Urinary bladder (tissue), 4 donors: ENCODE measurements at places on chromosomes 2 and 18. TPM values are rescaled to one million over a fixed set of nuclear protein-coding genes. Genes with fewer than 3 reads are reported as not detected.

SFT2D3 gene
- polyA plus RNA-seq: 5.5 TPM

CPLX4 gene
- polyA plus RNA-seq: not detected

EVX2 gene
- 0.05 TPM for polyA plus RNA-seq

GPC1 gene
- polyA plus RNA-seq: 53.8 TPM

ABCG5 gene
- polyA plus RNA-seq: not detected

PLCD4 gene
- 28.4 TPM for polyA plus RNA-seq

PLB1 gene
- polyA plus RNA-seq: 4.7 TPM

CCBE1 gene
- 0.37 TPM for polyA plus RNA-seq

SMYD1 gene
- 0.06 TPM for polyA plus RNA-seq

ATP5F1A gene
- polyA plus RNA-seq: 406 TPM

HOXD10 gene
- polyA plus RNA-seq: 4.1 TPM

GRCh38 chr2:102185347-102185746 lies 1.5 kb upstream of the IL1RL2 start:
- no peak for DNase-seq

- no peak for DNase-seq
Observed at GRCh38 chr2:166419616-166419934, 43.8 kb upstream of the SCN9A start.

GRCh38 chr2:71609441-71609840 lies 156.1 kb downstream of the DYSF start:
- DNase-seq: no peak

DNA sequence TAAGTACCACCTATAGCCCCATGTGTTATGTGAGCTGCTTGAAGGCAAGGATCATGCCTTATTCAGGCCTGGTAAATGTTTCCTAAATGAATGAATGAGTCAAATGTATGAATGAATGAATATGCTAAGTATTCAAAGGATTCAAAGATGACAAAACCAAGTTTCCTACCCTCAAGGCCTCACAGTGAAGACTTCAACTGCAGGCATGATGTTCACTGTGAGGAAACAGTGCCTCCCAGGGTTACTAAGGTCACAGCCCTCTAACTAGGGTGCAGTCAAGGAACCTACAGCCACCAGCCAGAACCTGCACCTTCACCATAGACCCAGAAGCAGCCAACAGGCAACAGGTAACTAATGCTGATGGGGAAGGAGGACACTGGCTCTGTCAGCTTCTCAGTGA lies 69.3 kb downstream of the SUMO1 start:
- no peak for DNase-seq

GRCh38 chr18:63267975-63268721 lies 51.4 kb downstream of the BCL2 start:
- no peak for DNase-seq

DNA sequence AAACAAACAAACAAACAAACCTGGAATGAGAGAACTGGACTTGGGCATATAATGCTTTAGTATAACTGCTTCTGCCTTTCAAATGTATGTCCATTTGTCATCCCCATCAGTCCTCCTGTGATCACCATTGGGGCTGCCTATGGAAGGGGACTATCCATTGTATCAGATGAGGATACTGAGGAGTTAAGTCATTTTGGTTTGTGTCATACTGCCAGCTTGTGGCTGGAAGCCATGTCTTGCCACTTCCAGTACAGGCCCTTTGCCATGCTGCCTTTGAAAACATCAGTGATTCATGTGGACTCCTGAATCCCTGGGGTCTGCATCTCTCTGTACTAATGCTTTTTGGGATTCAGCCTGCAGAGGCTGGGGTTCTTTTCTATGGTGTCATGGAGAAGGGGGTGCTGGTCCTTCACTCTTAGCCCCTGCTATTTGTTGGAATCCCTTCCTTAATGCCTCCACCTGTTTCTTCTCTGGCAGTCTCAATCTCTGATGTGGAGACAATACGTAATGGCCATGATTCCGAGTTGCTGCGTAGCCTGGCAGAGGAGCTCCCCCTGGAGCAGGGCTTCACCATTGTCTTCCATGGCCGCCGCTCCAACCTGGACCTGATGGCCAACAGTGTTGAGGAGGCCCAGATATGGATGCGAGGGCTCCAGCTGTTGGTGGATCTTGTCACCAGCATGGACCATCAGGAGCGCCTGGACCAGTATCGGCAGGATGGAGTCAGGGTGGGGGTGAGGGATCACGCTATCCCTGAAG lies 10.6 kb downstream of the PLCD4 start:
- no peak for DNase-seq

GRCh38 chr2:174654419-174654941 lies 56.9 kb upstream of the WIPF1 start:
- DNase-seq: no peak

- DNase-seq: no peak
Observed at GRCh38 chr2:47056374-47056773, 98.7 kb downstream of the STPG4 start.

DNA sequence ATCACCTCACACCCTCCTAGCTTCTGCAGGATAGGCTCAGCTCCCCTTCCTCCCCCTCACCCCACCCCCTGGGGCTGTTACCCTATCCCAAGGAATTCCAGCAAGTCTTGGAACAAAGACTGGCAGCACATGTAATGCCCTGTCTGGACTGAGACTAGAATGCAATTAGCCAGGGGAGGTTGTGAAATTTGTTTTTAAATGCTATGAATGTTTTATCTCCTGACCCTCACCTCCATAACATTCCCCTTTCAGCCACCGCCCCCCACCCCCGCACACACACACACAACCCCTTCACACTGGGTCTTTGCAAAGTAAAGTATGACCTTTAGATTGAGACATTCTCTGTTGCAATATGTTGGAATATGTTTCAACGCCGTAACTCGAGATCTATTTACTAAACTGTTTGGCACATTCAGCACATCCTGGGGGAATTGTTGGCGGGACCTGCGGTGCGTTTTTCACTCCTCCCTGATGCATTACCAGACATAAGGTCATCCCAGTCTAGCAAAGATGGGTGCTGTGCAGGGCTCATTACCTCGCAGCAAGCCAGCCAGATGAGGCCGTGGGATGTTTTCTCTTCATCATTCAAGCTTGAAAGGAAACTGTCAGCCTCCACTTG lies 290.7 kb upstream of the SLC14A2 start:
- DNase-seq: no peak

DNA sequence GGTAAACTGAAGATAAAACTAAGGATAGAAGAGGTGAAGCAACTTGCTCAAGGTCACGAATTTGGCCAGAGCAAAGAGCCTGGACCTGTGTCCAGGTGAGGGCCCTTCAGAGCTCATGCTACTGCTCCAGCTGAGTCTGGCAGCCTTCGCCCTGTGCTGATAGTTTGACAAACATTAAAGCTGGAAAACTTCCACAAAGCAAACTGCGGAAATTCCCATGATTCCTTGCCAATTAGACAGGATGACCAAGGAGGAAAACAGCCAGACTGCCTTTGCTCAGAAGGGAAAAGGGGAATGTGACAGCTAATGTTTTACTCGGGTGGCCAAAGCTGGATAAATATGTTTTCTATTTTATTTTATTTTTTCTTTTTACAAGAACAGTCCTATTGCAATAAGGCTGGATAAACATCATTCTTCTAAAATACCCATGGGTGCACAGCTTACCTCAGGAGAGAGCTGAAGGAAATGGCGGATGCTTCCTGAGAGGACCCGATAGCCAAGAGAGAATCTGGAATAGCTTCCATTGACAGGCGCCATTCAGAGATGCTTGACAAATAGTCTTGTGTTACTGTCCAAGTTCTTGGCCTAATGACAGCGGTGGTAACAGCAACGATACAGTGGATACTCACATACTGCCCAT lies 5.3 kb upstream of the CTAGE1 start:
- no peak for DNase-seq

GRCh38 chr18:46429649-46430224 lies 227.3 kb downstream of the LOXHD1 start:
- no peak for DNase-seq

DNA sequence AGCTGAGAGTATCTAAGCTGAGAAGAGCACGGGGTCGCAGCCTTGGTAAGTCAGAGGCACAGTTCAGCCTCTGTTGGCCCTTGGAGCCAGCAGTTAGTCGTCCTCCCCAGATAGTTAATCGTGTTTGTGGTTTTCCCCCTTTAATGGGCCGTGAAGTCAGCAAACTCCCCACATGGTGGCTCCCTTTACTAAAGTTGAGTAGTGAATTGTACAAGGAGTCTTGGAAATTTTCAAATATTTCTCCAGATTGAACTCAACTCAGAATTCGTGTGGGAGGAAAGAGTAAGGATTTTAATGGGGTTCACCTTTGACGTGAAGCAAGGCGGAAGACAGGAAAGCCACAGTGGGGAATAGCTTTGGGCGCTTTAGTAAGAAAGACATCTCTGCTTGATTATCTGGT lies 2.4 kb upstream of the ADCYAP1 start:
- no peak for DNase-seq

DNA sequence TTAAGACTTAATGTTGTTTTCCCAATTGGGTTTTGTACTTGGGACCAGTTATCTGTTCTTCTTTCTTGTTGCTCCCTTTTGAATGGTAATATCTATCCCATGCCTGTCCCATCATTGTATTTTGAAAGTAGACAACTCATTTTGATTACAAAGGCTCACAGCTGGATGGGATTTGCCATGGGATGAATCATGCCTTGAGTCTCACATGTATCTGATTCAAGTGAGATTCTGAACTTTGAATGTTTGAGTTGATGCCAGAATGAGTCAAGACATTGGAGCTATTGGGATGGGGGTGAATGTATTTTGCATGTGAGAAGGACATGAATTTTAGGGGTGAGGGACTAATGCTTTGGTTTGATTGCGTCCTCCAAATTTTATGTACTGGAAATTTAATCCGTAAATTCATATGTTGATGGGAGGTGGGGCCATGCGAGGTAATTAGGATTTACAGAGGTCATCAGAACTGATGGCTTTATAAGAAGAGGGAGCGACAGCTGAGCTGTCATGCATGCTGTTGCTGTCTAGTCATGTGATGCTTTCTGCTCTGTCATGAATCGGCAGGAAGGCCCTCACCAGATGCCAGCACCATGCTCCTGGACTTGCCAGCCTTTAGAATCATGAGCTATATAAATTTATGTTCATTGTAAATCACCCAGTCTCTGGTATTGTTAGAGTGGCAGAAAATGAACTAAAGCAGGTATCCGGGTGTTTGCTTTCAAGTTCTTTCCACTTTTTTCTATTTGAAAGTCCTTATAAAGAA lies 741.3 kb upstream of the RAB6C start:
- no peak for DNase-seq

- DNase-seq: no peak
Observed at GRCh38 chr2:55807900-55808299, 114.3 kb upstream of the PNPT1 start.

DNA sequence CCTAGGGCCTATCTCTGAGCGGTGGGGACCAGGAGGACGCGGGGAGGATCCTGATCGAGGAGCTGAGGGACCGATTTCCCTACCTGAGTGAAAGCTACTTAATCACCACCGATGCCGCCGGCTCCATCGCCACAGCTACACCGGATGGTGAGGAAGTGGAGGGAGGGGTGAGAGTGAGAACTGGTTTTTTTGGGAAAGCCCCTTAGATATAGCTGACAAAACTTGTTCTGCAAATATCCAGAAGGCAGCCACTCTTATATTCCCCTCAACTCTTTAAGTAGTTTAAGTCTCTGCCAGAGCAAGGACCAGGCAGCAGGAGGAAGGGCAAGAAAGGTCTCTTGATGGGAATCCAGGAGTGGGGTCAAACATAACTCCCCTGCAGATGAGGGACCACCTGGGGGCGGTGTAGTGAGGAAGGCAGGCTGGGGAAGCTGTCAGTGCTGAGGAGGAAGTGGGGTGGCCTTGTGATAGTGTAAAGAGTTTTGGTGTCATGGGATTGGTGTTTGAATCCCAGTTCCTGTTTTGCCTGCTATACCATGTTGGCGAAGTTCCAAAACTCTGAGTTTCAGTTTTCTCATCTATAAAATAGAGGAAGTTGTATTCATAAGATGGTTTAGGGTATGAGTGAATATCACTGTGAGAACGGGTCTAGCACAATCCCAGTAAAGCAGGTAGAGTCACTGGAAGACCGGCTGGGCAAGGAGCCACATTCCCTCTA lies 3.4 kb downstream of the NAGK start:
- DNase-seq: no peak

- DNase-seq: no peak
Observed at GRCh38 chr18:62245699-62246098, 58.6 kb downstream of the RELCH start.

GRCh38 chr2:126637386-126637785 lies 18.6 kb upstream of the GYPC start:
- DNase-seq: no peak

- DNase-seq: no peak
Observed at GRCh38 chr2:45928946-45929345, 277.5 kb downstream of the PRKCE start.

GRCh38 chr2:216215658-216216390 lies 106.7 kb downstream of the XRCC5 start:
- DNase-seq: no peak

DNA sequence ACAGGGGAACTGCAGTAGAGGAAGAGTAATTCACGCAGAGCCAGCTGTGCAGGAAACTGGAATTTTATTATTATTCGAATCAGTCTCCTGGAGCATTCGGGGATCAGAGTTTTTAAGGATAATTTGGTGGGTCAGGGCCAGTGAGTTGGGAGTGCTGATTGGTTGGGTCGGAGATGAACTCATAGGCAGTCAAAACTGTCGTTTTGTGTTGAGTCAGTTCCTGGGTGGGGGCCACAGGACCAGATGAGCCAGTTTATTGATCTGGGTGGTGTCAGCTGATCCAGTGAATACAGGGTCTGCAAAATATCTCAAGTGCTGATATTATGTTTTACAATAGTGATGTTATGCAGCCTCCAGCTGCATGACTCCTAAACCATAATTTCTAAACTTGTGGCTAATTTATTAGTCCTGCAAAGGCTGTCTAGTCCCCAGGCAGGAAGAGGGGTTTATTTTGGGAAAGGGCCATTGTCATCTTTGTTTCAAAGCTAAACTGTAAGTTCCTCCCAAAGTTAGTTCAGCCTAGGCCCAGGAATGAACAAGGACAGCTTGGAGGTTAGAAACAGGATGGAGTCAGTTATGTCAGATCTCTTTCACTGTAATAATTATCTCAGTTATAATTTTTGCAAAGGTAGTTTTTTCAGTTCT lies 67.0 kb downstream of the ASAP2 start:
- DNase-seq: no peak

- DNase-seq: no peak
Observed at GRCh38 chr2:15729709-15730544, 138.3 kb downstream of the DDX1 start.

GRCh38 chr2:144523596-144524117 lies 3.7 kb upstream of the ZEB2 start:
- DNase-seq: no peak

DNA sequence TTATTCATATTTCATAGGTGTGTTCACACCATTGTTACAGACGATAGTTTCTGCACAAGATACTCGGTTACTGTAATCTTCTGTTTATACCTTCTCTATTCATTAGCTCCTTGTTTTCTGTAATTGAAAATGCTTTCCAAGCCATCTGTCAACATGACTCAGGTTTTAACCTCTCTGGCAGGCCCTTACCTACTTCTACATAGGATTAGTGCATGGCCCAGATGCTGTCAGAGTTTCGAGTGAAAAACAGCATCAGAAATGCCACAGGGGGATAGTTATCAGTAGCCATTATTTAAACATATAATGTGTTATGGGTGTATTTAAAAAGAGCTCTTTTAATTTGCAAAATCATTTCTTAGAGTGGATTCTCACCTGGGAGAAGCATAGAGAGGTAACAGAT lies 596.4 kb downstream of the FBXO15 start:
- no peak for DNase-seq
